ENCODE measurements at places on chromosomes 6 and 20.
A peak's percentile ranks its signal among the peaks of the same experiment; 100 is the strongest.

DNA sequence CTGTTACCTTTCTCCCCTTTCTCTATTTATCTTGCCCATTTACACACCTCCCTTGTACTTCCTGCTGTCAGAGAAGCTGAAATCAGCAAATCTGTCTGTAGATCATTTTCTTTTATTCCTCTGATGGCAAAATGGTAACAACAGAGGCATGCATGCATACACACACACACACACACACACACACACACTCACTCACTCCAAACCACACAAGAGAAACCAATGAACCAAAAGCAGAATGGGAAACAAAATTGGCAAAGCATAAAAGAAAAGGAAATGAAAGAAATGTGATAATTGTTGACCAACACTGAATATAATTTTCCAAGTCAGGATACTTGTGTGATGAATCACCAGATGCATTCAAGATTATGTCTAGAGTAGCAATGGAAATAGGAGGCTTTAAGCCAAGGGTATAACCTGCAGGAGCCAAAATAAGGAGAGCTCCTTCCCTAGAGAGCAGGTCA, 172.4 kb downstream of the PLCB4 start:
- DNase-seq, result no peak

- DNase-seq, result no peak
Measured at GRCh38 chr6:156427345-156427744, 349.8 kb upstream of the ARID1B start.

- no peak for DNase-seq
Measured at GRCh38 chr20:59718071-59718470, 113.7 kb downstream of the PHACTR3 start.

GRCh38 chr6:157108923-157109322, 214.4 kb downstream of the TMEM242 start:
- no peak for DNase-seq

GRCh38 chr6:144912474-144912873, 627.3 kb downstream of the UTRN start:
- no peak for DNase-seq

DNA sequence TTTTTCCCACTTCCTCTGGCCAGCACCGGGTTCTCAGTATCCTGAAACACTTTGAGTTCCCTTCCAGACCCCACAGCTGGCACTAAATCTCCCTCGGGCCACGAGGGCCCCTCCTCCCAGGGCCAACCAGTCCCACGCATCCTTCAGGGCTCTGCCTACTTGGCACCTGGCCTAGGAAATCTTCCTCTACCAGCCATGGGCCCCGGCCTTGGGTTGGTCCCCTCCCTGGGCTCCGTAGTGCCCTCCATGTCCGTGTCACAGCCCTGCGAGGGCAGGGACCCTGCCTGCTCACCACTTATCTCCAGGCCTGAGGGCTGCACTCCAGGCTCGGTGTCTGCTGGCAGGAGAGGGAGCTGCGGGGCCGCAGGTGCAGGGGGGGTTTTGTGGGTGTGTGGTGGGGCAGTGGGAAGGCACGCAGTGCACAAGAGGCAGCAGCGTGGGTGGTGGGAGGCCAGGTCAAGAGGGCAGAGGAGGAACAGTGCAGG, 48.8 kb upstream of the CDH22 start:
- DNase-seq, result no peak

DNA sequence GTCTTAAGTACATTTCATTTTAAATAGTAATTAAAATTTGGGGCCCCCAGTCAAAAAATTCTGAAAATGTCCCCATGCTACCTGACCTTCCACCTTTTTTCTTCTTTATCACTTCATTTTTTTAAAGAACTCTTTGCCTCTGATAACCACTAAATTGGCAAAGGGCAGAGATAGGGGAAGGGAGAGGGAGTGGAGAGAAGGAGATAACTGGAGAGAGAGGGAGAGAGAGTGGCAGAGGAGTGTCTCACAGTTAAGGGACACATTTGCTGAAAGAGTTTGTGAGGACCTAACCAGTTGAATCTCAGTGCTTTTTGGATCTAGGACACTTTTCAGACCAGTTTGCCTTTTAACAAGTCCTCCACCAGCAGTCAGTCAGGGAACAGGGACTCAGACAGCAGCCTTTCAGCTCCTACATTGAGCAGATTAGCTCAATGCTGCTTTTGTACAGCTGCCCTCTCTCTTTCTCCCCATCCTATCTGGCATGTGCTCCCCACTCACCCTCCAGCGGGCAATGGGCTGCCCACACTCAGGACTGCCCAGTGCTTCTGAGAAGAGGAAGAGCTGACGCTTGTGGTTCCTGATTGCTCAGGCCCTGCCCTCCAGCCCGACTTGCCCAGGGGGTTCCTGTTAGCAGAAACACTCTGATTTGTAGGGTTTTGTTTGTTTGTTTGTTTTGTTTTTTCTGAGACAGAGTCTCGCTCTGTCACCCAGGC, 14.4 kb downstream of the ARMC2 start:
- DNase-seq, result no peak

DNA sequence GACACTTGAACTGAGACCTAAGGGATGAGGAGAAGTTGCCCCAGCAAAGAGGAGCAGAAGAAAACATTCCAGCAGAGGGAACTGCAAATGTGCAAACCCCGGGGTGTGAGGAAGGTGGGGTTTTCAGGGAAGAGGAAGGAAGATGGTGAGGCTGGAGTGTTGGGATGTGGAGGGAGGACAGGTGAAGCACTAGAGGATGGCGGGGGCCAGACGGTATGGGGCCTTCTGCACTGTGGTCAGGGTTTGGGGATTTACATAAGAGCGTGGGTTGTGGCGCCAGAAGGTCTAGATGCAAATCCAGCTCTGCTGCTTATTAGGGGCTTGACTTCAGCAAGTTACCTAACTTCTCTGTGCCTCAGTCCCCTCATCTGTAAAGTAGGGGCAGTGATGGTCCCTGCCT, 16.0 kb downstream of the DLGAP4 start:
- no peak for DNase-seq

GRCh38 chr6:72624557-72625160, 2.8 kb downstream of the KCNQ5 start:
- peak; percentile 34 for DNase-seq

- DNase-seq, result no peak
Measured at GRCh38 chr6:1703923-1704322, 94.2 kb downstream of the FOXC1 start.

DNA sequence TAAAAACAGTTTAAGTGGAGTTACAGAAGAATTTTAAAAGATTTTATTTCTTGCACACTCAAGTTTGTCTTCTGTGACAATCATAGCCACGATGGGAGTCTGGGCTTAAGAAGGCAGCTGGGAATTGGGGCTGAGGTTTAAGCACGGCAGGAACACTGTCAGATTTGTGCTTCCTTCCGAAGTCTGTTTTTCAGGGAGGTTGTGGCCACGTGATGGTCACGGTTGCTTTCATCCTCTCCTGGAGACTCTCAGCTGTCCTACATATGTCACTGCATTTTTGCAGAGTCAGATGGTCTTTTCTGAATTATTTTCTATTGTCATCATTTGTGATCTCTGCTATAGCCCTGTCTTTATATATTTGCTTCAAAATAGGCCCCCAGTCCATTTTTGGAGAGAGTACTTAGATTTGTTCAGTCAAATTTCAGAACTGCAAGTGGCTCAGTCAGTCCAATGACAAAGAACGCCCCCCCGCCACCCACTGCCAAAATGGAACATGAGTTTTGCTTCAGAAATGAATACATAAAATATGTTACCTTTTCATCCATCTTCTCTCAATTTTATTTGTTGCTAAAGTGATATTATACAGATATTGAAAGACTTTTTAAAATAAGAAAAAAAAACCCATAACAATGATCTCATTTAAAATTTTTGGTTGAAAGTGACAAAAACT, 111.8 kb upstream of the ZFP64 start:
- DNase-seq, result no peak

GRCh38 chr20:9490631-9491030, 23.8 kb upstream of the LAMP5 start:
- no peak for DNase-seq

DNA sequence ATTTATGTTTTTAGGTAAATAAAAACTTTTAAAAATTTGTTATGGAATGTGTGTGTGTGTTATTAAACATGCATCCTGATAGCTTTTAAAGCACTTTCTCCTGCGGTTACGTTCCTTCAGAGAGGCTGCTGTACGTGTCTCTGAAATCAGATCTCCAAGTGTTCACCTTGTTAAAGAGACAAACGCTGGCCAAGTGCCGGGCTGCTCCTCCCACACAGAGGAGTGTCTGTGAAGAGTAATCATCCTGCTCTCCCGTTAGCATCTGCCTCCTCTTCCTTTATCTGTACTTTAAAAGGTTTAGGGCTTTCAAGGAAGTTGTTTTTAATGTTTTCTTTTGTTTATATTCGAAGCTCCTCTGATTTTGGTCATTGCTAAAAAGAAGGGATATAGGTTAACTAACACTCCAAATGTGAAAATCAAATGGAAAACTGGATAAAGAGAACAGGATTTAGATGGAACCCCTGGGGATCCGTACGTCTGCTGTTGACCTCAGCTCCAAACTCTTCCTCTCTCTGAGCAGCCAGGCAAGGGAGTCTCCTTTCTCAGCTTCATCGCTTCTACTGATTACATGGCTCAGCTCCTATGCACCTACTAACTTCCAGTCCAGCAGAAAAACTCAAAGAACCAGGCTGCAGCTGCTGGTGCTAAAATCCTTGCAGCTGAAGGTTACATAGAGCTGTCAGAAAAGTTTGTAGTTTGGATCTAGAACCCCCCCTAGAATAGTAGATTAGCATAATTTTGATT, 20.0 kb downstream of the IRF4 start:
- no peak for DNase-seq

- no peak for DNase-seq
Measured at GRCh38 chr6:8218861-8219260, 116.5 kb upstream of the EEF1E1 start.

DNA sequence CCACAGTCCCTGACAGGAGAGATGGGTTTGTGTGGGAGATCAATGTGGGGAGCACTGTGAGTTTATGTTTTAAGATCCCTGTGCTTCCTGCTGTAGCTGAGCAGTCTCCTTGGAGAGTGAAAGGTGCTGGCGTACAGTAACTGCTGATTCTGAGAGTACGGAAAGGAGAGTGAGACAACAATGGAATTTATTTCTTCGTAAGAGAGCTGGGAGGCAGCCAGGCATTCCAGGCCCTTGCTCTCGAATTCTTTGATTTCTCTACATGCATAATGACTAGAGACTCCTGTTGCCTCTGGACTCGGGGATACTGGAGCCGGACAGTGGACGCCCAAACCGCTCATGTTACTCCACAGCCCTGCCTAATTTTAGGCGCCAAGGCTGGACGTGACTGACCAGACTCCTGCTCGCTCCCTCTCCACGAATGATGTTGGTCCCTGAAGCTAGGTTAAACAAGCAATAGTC, 131.0 kb upstream of the PHACTR1 start:
- no peak for DNase-seq

- no peak for DNase-seq
Measured at GRCh38 chr20:18527836-18528235, 20.1 kb downstream of the SEC23B start.

- no peak for DNase-seq
Measured at GRCh38 chr20:53191957-53192356, 219.8 kb downstream of the TSHZ2 start.

DNA sequence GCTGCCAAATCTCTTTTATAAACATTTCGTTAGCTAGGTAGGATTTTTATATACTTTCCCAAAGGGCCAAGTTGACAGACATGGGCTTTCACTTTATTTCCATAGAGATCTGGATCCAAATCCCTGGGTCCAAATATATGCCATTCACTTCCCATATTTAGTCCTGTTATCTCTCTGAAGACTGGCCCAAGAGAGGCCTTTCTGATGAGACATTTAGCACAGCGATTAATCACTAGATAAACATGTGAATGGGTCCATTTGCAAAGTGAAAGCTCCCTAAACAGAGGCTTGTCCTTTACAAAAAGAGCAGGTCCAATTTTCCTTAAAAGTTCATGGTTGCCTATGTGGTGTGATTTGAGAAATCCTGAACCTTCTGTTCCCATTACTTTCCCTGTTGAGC, 132.6 kb downstream of the TRMT11 start:
- no peak for DNase-seq

- DNase-seq, result no peak
Measured at GRCh38 chr20:32986331-32986966, 17.8 kb downstream of the SUN5 start.

DNA sequence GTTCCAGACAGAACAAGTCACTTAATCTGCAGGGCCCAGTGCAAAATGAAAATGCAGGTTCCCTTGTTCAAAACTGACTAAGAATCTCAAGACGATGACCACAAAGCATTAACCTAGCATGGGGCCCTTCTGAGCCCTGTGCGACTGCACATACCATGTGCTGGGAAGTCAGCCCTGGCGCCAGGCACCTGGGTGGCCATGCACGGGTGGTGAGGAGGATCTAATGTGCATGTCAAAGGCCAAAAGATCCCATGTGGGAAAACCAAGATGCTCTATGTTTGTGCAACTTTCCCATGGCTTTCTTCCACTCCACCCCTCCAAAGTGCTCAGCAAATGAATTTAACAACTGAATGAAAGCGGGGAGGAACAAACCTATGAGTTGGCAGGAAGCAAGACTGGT, 33.5 kb upstream of the NXT1 start:
- no peak for DNase-seq

- DNase-seq, result no peak
Measured at GRCh38 chr6:113375950-113376846, 480.9 kb upstream of the MARCKS start.

DNA sequence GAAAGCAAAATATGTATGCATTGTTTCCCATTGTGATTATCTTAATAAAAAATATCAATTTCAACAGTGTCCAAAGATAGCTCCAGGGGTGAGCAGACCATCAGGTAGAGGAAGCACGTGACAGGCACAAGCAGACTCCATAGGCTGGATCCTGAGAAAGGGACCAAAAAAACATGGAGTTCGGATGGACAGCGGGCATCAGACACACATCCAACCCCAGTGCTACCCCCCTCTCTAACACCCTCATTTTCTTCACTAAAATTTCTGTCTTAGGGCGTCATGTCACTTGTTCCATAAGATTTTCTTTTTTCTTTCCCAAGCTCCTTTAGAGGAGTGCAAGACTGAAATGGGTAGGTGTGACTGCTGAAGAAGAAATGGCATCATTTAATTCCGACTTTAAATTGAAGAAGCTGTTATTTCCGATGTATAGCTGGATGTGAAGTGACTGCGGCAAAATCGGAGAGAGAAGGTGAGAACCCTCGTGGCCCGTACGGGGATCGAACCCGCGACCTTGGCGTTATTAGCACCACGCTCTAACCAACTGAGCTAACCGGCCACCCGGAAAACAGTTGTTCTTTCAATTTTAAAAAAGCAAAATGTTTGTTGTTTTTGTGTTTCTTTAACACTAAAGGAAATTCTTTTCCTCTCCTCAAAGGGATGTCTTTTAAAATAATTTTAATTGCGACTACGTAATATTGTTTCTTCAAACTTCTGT, 10.3 kb upstream of the PRSS16 start:
- peak; percentile 85 for DNase-seq

- DNase-seq, result no peak
Measured at GRCh38 chr20:5159928-5160327, 33.1 kb downstream of the CDS2 start.

Measured in activated CD4-positive, alpha-beta T cell treated with anti-CD3 and anti-CD28 coated beads, Interleukin-2, Interleukin-4, amounts not matched to agents 100 ng/mL and 50 ng/mL, durations not matched to agents 16 hours and 8 hours (primary cell).